ENCODE measurements at places on chromosomes 1 and 21. TPM values are rescaled to one million over a fixed set of nuclear protein-coding genes. Genes with fewer than 3 reads are reported as not detected.
A peak's percentile ranks its signal among the peaks of the same experiment; 100 is the strongest.

- DNase-seq, result no peak
Observed at GRCh38 chr21:44823179-44823660, 5.4 kb upstream of the SUMO3 start.

GRCh38 chr1:53182111-53182593, 14.5 kb upstream of the CPT2 start:
- no peak for DNase-seq

DNA sequence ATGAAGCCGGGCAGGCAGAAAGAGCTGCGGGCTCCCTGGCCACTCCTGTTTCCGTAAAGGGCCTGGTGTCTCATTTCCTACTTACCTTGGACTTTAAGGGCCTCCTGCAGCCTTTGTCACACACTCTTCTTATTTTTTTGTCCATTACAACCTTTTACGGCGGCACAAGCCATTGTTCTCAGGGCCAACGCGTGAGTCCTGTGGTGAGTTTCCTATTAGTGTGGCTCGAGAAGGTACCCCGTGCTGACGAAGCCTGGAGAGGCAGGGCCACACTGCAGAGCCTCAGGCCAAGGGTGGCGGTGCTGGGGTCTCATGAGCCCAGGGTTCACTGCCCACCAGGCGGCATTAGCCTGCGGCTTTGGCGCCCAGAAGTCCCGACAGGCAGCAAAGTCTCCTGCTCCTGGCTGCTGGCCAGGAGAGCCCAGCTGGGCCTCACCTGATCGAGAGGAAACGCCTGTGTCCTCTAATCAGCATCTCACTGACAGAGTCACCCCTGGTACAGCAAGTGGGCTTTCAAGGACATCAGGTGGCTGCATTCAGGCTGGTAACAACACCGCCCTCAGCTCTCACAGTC, 62.0 kb downstream of the SIK1 start:
- no peak for DNase-seq

- no peak for DNase-seq
Observed at GRCh38 chr1:231636157-231636556, 9.6 kb downstream of the DISC1 start.

DNA sequence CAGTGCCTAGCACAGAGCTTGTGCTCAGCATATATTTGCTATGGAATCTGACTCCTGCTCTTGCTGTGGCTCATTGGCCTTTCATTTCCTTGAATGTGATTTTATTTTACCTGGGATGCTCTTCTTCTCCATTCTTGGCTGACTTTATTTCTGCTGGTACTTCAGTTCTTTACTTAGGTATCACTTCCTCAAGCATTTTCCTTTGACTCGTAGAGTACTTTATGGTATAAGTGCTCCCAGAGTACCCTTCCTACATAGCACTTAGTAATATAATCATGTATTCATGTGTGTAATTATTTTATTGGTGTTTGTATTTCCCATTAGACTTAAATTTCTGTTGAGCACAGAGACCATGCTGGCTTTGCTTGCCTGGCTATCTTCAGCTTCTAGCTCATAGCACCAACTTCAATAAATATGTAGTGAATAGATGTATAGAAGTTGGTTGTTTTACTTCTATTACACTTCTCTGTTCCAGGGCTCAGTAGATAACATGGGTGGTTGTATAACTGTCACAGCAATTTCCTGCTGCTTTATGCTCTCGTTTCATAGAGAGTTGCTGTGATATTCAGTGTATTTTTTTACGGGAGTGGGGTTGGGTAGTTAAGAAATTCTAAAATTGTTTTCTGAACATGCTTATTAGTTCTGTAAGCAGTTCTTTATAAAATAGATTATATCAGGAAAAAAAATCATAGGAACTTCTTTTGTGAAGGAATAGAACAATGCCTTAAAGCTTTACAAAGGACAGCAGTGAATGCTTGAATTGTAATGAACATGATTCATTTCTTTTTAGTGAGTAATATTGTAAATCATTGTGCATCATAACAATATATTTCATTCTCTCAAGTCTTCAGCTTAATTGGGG, 112.2 kb downstream of the NEK7 start:
- no peak for DNase-seq

DNA sequence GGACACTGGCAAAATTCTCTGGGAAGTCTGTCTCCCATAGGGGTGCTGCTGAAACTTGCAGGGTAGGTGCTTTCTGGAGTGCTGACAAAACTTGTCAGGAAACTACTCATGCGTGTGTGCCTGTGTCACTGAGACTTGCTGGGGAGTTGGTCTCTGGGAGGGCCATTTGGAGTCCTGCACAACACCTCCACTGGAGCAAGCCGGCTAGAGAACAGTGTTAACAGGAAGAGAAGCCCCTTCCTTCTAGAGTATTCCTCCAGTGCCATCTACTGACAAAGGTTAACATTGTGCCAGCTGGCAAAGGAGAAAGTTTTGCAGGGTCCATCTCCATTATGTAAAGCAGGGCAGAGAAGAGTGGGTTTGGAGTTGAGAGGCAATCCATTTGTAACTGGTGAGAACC, 30.0 kb downstream of the ZMYM4 start:
- DNase-seq, result no peak

Gene TEX38
- total RNA-seq, result not detected

Gene CFHR5
- not detected for total RNA-seq

Gene LAMC2
- total RNA-seq, result 1.0 TPM

GRCh38 chr1:73517603-73518191, 680.3 kb downstream of the LRRIQ3 start:
- DNase-seq, result no peak

Gene TMEM51
- 4.3 TPM for total RNA-seq

DNA sequence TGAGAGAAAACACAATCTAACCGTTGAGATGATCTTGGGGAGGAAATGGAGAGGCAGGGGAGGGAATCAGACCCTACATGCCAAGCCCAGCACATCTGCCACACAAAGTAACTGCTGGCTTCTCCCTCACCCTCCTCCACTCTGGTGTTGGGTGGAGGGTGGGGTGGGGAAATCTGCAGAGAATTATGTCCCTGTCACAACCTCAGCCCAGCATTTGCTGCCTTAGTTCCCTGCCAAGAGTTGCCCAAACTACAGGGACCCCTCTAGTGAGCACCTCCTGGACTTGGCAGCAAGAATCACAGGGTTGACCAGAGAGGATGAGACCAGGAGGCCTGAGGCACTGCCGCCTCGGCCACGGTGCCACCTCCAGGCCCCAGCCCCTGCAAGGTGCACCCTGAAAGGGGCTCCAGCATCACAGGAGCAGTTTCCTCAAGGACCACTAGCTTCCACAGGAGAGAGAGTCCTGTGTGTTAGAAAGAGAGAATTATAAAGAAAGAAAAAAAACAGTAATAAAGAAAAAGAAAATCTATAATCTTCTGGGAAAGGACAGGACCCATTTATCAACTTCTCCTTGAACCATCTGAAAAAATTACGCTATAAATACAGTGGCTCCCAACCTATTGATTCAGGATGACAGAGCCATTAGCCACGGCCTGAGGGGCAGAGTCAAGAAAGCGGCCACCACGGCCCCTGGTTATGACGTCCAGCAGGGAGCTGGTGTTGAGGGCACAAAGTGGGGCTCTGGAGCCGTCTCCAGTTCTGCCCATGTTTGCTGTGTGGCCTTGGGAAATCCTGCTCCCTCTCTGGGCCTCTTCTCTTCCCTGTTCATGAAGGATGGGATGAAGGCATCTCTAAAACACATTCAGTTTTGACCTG, 451.7 kb downstream of the MATN1 start:
- DNase-seq, result peak; percentile 47

DNA sequence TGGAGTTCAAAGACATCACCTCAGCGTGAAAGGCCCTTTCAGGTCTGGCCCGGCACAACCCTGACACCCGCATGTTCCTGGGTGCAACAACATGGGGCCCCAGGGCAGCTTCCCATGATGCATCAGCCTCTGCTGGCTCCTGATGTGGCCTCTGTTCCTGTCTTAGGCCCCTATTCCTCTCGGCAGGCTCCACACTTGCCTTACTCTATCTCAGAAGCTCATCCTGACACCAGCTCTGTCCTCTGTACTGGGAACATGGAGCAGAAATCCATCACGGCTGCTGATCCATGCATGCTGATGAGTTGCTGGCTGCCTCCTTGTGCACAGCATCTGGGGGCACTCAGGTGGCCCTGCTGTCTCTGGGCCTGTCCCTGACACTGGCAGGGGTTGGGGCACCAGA, 74.6 kb downstream of the ADARB1 start:
- peak; percentile 71 for DNase-seq

Data from mesenteric fat pad (tissue), 1 donor.